COLO829 (cell line): ENCODE measurements at places on chromosomes 5 and 9.

DNA sequence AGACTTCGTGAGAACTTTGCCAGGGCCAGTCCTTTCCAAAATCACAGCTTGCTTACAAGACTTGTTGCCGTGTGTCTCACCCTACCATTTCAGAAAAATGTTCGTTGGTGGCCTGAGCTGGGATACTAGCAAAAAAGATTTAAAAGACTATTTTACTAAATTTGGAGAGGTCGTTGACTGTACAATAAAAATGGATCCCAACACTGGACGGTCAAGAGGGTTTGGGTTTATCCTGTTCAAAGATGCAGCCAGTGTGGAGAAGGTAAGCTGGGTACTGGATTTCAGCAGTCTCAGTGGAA, 1.4 kb downstream of the HNRNPAB start:
- no peak for DNase-seq

DNA sequence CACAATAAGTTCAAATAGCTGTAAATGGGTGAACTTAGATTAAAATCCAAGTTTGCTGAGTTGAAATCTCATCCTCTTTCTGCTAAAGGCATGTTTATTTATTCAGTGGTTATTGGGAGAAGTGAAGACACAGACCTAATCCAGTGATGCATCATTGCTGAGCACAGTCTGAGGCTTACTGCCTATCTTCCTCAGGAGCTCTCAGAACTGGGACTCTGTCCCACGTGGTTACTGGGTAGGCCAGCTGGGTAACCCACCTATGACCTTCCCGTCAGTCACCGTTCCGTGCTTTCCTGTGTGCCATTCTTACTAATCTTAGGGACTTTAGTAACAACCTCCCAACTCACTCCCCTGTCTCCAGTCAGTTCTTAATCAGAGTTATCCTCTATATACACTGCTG, 226.8 kb upstream of the ATP10B start:
- DNase-seq = no peak

DNA sequence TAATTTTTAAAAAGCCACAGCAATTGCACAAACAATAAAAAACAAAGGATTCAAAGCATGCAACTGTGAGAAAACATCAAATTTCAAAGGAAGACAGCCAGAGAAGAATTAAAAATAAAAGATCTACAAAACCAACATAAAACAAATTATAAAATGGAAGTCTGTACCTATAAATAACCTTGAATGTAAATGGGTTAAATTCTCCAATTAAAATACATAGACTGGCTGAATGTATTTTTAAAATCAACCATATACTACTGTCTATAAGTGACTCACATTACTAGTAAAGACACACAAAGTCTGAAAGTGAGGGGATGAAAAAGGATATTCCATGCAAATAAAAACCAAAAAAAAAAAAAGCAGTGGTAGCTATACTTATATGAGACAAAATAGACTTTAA, 33.7 kb downstream of the BTNL8 start:
- no peak for DNase-seq

- no peak for DNase-seq
Measured at GRCh38 chr9:136669791-136670464, 7.2 kb downstream of the EGFL7 start.
